ENCODE measurements at places on chromosomes 7 and 10.

DNA sequence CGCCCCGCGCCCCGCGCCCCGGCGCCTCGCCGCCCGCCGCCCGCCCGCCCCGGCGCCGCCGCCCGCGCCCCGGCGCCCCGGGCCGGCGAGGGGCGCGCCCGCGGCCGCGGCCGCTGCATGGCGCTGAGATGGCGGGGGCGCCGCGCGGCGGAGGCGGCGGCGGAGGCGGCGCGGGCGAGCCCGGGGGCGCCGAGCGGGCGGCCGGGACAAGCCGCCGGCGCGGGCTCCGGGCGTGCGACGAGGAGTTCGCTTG lies 174 bp downstream of the ADCY1 start:
- no peak for DNase-seq

DNA sequence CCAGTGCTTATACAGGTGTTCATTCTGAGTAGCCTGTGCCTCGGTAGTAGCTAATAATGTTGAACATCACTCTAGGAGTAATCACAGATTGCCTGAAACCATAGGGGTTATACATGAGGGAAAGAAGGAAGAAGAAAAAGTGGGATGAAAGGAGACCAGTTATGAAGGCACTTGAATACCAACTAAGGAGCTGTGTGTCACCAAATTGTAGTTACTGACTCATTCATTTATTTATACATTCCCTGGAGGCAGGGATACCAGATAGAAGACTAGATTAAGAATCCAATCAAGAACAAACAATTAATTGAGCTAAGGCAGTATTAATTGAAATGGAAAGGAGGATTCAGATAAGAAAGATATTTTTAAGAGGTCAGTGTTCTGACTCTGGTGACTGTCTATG lies 129.6 kb upstream of the PRPS1L1 start:
- no peak for DNase-seq

- DNase-seq = no peak
Observed at GRCh38 chr10:124566981-124567835, 105.6 kb downstream of the LHPP start.

DNA sequence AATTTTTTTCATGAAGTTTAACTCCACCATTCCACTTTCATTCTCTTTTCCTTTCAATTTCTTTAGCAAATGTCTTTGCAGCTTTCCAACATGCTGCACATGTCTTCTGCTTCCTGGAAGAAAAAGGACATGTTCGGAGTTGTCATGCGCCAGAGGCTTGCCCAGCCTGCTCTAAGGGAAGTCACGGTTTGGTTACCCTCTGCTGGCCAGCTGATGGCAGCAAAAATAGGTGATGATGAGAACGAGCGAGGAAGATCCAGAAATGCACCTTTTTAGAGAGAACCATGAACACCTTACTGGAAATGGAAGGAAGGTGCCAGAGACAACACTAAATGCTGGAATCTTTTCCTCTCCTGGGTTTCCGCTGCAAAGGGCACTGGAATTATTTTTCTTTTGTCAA lies 4.9 kb upstream of the ZSCAN21 start:
- no peak for DNase-seq

DNA sequence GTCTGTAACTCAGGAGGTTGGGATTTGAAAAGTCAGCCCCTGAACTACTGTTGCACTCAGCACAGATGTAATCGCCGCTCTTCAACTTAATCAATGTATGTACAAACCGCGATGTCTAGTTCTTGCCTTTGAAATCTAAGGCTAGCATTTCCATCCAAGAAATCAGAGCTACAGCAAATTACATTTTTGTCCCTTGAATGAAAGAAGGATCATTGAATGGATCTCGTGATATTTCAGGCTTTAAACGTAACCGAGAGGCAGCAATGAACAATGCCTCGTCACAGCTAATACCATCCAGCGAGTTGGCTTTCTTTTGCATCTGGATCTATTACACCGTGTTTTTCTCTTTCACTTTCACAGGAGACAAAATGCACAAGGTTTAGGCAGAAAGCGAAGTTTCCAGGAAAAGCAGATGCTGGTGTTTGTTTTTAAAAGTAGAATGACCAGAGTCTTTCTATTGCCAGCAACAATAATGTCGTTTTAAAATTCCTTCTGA lies 5.5 kb downstream of the SKIDA1 start:
- DNase-seq = no peak

DNA sequence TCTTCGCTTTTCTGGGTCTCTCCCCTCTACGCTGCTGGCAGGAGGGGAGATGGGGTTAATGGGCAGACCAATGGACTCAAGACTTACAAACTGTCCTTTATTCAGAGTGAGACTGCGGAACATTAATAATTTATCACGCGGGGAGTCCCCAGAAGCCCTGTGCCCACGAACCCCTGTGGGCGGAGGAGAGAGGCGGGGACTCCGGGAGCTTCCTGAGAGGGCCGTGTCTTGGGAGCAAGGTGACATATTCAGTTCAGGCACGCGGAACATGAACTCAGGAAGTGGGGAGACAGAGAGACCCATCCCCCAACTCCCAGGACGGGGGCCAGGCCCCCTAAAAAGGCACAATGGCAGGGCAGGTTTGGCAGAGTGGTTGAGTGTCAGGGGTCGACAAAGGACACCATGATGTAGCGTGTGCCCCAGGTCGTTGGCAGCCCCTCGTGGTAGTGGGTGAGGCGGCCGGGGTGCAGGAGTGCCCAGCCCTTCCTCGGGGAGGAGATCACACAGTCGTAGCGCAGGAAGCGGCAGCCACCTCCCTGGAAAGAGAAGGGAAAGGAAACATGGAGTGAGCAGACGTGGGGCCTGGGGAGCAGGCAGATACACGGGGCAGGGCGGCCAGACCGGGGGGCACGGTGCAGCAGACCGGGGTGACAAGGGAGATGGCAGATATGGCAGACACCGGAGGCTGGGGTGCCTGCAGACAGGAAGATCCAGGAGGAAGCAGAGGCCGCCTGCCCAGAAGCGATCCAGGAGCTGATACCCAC lies 5.2 kb upstream of the MOGAT3 start:
- no peak for DNase-seq

DNA sequence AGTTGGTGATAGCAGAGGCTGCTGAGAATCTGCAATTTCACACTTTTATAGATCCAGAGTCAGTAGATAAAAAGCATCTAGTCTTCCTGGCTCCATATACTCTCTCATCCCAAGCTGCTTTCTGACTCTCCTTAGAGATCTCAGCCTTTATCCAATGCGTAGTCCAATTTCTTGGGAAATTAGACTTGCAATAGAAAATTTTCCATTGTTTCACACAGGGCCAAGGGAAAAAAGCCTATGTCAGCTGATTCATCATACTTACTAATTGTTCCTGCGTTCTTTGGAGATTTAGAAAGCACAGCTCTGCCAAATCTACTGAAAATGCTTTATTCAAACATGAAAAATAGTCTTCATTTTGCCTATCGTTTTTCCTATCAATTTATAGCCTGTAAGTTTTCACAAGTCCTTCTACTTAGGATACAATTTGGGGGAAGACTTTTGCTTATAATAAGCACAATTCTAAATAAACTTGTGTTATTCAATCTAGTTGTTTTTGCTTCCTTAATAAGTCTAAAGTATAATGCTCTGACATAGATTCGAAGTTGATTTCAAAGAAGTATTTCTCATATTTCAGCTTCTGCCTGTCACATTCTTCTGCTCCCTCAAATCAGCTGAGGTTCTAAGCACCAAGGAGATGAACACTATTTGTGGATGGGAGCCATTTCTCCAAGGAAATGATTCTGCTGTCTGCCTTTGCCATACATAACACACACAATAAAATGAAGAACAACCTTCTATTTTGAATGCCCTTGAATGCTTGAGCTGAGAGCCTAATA lies 165.4 kb downstream of the ADAM12 start:
- no peak for DNase-seq

- DNase-seq = no peak
Observed at GRCh38 chr10:70433581-70434280, 7.8 kb downstream of the NODAL start.
